PC-9 (cell line): ENCODE measurements at places on chromosomes 2 and 18.

DNA sequence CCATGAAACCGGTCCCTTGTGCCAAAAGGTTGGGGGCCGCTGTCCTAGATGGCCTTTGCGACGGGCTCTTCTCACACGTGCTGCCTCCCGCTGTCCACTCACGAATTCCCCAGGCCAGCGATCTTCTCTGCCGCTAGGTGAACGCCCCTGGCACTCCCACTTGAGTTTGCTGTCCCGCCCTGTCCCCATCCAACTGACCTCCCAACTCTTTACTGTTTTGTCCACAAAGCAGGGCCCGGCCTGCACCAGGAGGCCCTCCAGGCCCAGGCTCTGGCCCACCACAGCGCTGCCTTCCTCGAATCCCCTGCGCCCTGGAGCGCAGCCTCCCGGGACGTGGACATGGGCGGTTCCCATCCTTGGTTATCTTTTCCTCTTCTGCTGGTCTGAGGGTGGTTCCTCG, 69.7 kb upstream of the PXDN start:
- DNase-seq: no peak

DNA sequence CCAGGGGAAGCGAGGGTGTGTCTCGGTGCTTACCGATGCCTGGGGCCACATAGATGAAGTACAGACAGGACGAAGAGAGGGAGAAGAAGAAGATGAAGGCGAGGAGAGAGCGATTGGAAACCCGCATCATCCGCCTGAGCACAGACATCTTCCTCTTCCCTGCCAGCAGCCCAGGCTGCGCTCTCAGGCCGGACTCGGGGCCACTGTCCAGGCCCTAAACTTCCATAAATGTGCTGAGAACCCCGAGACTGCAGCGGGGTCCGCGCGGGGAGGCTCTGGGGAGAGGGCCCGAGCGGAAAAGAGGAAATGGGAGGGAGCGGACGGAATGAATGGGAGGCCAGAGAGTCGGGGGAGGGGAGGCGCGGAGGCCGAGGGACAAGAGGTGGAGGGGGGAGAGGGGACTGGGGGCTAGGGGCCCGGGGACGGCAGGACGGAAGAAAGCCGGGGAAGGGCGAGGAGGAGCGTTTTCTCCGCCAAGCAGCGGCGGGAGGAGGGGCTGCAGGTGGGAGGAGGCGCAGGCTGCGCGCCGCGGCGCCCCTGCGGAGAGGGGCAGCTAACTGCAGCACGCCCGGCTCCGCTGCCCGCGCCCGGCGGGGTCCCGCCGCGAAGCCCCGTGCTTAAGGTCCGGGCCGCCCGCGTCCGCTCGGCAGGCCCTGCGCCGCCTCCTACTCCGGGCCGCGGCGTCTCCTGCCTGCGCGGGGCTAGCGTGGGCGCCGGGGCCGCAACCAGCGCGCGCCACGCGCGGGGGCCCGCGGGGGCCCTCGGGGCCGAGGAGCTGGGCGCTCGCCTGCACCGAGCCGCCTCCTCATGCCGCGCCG, at the start of gene B4GALT6:
Gene B4GALT6, minus strand, starts transcription at position 303 of the 818 bp plus-strand sequence. Its CDS starts 155 bp downstream, at position 148.
- DNase-seq: no peak

DNA sequence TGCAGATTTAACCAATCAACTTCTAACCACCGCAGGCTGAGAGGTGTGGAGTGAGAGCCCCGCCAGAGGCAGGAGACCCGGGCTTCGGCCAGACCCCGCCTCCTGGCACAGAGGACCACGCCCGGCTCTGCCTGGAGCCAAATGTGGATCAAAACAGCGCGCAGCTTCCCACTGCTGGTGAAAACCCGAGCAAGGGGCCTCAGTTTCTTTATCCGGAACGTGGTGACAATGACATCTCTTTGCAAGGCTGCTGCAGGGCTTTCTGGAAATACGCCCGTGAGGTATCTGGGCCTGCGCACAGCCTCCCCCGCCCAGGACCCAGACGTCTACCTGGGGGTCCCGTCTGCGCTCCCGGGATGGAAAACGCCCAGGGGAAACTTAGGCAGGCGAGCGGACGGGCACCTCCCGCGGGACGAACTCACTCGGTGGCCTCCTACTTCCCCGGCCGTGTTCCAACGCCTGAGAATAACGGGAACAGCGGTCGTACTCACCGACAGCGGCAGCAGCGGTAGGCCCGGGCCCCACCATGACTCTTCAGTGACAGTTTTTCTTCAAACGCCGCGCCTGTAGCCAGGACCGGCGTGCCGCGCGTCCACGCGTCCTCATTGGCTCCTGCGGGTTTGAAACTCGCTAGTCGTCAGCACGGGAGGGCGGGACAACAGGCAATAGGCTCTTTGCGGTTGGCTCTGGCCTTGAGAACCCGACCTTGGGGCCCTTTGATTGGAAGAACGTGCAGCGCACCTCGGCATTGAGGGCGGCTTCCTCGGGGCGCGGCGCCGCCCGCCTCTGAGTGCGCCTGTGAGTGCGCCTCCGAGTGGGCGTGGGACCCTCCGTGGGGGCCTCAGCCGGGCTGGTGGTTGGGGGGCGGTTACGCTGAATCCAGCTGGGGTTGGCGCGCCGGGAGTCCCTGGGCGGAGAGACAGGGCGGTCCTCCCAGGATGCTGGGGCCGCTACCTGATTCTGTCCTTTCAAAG, at the start of gene CKAP2L:
Gene CKAP2L, minus strand, starts transcription at position 539 of the 974 bp plus-strand sequence. Its CDS starts 11 bp downstream, at position 528.
- peak; percentile 94 for DNase-seq

GRCh38 chr2:144133936-144134665, 385.8 kb downstream of the ZEB2 start:
- DNase-seq: no peak

DNA sequence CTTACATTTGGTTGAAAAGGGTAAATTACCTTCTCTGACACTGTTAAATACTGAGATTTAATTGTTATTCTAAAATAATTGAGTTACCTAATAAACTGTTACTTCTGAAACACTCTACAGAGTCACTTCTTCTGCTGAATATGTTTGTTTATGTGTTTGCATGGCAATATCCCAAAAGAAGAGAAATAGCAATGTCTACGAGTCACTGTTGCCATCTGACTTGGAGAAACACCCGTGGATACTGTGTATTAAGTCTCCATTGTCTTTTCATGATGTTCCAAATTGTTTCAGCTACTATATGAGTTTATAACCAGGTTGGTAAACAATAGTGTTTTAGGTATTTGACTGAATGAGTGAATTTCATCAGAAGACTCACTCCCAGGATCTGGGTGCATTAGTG, 754.2 kb upstream of the ID2 start:
- DNase-seq: no peak

DNA sequence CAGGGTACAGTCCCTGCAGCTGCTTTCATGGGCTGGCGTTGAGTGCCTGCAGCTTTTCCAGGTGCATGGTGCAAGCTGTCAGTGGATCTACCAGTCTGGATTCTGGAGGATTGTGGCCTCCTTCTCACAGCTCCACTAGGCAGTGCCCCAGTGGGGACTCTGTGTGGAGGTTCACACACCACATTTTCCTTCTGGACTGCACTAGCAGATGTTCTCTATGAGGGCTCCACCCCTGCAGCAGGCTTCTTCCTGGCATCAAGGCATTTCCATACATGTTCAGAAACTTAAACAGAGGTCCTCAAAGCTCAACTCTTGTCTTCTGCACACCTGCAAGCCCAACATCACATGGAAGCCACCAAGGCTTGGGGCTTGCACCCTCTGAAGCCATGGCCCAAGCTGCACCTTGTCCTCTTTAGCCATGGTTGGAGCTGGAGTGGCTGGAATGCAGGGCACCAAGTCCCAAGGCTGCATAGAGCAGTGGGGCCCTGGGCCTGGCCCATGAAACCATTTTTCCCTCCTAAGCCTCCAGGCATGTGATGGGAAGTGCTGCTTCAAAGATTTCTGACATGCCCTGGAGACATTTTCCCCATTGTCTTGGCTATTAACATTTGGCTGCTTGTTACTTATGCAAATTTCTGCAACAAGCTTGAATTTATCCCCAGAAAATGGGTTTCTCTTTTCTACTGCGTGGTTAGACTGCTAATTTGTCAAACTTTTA, 250.2 kb upstream of the COPS8 start:
- no peak for DNase-seq

GRCh38 chr2:47984041-47984440, 77.7 kb upstream of the FBXO11 start:
- no peak for DNase-seq

DNA sequence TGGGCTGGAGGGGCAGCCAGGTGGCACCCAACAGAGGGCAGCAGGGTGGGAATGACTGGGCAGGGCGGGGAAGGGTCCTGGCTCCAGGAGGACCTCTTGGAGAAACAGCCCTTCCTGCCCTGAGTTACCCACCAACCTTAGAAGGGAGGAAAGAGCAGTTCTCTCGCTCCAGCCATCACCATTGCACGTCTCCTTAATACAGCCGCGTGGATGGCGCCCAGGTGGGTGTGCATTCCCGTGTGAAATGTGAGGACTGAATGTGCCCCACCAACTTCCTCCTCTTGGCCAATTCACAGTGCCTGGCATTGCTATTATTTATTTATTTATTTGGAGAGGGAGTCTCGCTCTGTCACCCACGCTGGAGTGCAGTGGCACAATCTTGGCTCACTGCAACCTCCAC, 107.0 kb downstream of the SMIM21 start:
- DNase-seq: no peak

DNA sequence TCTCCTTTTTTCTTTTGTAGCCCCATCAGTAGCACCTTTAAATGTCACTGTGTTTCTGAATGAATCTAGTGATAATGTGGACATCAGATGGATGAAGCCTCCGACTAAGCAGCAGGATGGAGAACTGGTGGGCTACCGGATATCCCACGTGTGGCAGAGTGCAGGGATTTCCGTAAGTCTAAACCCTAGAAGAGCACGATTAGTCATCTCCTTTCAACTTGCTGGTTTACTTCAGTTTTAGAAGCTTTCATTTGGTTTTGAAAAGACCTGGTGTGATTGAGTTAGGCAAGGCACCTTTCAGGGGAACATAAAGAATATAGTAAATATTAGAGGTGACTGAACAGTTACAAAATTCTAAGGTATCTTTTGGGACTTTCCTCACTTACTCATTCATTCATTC, 72.2 kb upstream of the TMEM87B start:
- no peak for DNase-seq

- DNase-seq: peak; percentile 84
Measured at GRCh38 chr2:19073522-19073921, 284.9 kb downstream of the OSR1 start.

DNA sequence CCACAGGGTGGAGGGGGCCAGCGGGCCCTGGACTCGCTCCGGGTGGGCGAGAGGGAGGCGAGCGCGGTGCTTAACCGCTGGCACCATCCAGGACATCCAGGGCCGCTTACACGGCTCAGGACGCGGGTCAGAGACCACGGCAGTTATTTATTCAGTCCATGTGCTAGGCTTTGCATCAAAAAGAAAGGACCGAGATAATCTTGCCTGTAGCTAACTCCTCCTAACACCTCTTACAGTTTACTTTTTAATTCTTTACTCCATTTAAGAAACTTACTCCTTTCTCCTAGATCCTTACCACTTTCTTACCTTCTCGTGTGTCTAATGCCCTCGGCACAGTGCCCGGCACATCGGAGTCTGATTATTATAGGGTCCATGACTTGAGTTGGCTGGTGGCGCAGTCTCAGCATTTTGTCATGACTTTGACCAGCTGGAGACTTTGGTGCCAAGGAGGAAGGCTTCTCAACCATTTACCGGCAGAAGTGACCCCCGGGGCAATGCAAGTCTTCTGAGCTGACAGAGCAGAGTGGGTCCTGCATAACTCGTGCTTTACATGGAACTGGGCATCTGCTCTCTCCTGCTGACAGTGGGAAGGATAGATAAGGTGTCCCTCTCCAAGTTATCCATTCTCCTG, 503 bp downstream of the ANXA4 start:
- DNase-seq: no peak

DNA sequence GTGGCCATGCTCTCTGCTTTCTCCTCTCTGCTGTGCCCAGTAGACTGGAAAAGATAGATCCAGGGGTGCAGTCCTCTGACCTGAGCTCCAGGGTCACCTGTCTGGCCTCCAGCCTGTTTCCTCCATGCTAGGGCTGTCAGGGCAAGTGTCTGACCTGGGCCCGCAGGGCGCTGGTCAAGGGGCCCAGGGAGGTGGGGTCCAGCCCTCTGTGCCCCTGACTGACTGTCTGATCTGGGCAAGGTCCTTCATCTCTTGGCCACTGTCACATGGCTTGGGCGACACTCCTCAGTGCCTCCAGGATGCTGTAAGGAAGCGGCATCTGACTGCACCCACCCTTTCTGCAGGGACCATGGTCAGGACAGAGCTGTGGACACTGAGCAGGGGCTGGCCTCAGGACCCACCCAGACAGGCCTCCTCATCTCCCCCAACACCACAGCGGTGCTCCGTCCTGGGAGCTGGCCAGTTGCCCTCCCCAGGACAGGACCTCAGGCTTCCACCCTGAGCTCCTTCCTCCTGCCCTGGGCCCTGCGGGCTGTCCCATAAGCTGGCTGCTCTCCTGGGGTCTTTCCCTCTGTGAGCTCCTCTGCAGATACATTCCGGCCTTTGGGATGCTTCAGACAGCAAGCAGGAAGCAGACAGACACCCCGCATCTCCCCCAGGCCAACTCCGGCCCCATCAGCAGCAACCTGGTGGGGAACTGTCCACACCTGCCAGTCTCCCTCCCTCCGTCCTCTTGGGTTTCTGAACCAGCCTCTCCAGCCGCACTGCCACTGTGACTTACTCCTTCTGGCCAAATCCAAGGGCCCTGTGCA, 21.2 kb upstream of the ALPI start:
- no peak for DNase-seq

DNA sequence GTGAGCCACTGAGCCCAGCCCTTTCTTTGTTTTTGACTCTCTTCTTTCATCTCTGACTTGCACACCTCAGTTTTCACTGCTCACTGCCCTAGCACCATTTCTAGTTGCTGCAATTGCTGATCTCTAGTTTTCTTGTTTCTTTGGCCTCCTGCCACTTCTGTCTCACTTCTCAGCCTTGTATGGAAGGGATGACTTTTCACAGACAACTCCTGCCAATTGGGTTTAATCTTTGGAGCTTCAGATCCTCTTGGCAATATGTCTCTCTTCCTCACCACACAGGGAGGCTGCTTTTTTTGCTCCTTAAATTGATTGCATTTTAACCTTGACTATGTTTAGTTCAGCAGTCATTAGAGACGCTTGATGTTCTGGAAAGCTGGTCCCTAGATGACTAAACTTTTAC, 323.1 kb downstream of the CTNNA2 start:
- DNase-seq: no peak
